ENCODE measurements at places on chromosomes 4 and X.

DNA sequence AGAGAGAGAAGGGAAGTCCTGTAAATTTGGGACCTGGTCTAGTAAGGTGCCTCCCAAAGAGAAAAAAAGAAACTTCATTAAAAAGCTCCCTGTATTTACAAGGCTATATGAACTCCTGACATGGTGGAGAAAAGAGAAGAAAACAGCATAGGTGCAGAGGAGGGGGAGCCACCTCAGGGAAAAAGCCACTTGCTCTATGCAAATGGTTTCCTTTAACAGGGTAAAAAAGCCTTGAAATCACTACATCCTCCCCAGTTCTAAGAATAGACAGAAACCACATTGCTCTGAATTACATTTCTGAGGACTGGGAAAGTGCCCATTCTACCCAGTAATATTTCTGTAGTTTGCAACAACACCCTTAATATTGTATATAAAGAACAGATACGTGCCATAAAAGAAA lies 165.5 kb downstream of the KLF8 start:
- no peak for DNase-seq

DNA sequence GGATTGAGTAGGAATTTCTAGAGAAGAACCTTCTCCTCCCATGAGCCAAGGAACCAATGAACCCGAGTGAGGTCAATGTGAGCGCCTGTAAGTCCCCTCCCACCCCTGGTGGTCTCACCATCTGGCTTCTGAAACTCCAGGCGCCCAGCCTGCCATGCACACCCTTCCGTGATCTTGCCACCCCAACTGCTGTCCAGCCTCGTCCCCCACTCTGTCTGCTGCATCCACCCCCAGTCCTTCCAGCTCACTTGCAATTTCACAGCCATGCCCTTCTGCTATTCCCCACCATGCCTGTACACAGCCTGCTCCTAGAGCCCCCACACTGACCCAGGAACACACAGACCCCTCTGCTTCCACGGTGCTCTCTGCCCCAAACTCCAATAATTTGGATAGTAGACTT lies 323.7 kb downstream of the STK32B start:
- DNase-seq: no peak

GRCh38 chrX:130523460-130524394 lies 121.9 kb downstream of the RBMX2 start:
- peak; percentile 1 for DNase-seq

DNA sequence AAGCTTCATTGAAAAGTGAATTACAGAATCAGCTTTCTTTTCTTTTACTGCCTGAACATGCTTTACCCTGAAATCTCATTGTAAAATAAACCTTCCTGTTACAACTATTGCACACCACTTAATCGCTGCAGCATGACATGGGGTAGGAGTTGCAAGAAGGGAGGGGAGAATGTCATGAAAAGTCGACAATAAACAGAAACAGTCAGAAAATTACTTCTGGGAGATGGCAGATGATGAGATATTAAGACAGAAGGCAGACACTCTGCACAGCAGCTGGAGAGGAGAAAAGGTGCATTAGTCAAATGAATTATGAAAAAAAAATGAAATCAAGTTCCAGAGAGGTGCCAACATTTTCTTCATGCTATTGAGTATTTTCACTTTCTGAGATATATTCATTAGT lies 287.7 kb downstream of the PCDH7 start:
- DNase-seq: no peak

DNA sequence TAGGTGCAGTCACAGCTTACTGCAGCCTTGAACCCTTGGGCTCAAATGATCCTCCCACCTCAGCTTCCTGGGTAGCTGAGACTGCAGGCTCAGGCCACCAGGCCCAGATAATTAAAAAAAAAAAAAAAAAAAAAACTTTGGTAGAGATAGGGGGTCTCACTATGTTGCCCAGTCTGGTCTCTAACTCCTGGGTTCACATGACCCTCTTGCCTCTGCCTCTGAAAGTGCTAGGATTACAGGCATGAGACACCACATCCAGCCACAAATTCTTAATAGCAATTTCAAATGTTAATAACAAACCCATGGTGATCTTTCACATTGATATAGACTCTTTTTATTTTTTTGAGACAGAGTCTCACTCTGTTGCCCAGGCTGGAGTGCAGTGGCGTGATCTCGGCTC lies 12.3 kb upstream of the FGF5 start:
- DNase-seq: no peak

DNA sequence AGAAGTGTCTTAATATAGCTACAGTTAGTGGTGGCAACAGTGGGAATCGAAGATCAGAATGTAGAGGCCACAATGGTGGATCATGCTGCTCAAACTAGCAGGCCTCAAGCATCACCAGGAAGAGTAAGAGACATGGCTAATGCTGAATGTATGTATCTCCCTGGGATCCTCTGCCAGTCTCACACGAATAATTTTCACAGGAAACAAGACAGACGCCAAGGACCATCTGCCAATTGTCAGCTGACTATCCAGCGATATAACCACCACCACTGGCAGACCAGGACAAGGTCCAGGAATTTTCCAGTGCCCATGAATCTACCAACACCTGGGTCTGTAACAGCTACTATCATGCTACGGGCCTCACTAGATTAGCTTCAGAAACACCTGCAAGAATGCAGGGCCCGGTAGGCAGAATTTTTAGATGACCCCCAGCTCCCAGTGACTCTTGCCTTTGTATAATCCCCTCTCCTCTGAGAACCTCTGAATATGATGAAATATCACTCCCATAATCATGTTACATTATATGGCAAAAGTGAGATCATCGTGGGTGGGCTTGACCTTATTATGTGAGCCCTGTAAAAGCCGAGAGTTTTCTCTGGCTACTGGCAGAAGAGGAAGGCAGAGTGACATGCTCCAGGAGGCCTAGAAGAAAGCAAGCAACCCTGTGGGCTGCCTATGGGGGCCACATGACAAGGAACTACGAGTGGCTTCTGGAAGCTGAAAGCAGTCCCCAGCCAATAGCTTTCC lies 429.8 kb downstream of the BCOR start:
- no peak for DNase-seq

GRCh38 chrX:72495046-72495445 lies 77.6 kb downstream of the HDAC8 start:
- peak; percentile 12 for DNase-seq

DNA sequence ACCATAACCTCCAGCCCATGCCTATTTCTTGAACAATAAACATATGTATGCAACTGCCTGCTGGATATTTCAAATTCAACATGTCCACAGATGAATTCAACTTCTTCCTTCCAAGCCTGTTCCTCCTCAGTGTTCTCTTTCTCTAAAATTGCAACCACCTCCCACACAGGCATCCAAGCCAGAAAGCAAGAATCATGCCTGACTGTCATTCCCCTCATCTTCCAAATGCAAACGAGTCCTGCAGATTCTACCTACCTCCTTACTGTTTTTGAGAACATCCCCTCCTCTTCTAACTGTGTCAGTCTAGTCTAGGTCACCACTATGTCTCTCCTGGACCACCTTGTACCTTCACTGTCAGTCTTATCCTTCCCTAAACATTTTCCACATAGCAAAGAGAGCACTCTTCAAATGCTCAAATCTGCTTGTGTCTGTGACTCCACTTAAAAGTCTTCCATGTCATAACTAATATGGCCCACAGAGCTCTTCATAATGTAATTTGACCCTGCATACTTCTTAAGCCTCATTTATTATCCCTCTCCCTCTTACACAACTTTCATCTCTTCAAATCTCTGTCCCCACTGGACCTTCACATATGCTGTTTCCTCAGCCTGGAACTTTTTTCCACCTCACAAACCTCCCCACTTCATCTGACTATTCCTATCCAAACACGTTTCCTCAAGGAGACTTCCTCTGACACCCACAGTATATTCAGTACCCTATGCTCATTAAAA lies 25.7 kb downstream of the MAPK10 start:
- peak; percentile 4 for DNase-seq

DNA sequence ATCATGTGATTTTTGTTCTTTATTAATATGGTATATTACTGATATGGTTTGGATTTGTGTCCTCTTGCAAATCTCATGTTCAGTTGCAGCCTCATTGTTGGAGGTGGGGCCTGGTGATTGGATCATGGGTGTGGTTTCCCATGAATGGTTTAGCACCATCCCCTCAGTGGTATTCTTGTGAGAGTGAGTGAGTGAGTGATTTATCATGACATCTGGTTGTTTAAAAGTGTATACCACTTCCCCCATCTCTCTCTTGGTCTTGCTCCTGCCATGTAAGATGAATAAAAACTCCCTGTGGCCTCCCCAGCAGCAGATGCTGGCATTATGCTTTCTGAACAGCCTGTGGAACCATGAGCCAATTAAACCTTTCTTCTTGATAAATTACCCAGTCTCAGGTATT lies 111.5 kb downstream of the TAB3 start:
- no peak for DNase-seq

GRCh38 chr4:128166982-128167381 lies 105.9 kb downstream of the LARP1B start:
- no peak for DNase-seq

GRCh38 chr4:14874990-14875389 lies 127.3 kb upstream of the CPEB2 start:
- no peak for DNase-seq

GRCh38 chr4:54539500-54540029 lies 118.2 kb upstream of the KIT start:
- DNase-seq: peak; percentile 37

GRCh38 chr4:134544303-134544770 lies 342.7 kb upstream of the PABPC4L start:
- DNase-seq: peak; percentile 3

- no peak for DNase-seq
Measured at GRCh38 chr4:118711052-118711451, 25.9 kb downstream of the METTL14 start.

DNA sequence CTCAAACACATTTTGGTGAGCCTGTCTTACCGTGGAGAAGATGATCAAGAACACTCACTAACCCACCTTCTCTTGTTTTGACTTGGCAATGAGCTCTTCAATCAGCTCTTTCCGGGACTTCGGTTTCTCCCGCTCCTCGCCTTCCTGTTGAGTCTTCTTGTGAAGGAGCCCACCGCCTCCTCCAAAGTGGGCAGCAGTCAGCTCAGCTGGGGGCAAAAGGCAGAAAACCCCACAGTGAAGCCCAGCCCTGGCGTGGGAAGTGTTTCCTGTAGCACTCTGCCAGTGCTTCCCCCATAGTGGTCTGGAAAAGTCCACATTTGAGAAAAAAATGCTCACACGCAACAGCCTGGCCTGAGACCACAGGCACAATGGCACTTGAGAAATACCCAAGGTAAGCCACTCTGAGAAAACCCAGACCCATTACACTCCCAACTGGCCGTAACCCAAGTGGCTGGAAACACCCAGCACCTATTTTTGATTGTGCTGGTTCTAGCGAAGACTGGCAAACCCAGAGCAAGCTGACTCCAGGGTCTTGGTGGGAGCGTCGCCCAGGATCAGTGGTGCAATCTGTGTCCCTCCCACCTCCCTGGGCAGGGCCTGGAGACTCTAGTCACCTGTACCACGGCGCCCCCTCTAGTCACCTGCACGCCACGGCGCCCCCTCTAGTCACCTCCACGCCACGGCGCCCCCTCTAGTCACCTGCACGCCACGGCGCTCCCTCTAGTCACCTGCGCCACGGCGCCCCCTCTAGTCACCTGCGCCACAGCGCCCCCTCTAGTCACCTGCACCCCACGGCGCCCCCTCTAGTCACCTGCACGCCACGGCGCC lies 8.6 kb downstream of the NOP14 start:
- DNase-seq: no peak

GRCh38 chr4:22483551-22483981 lies 32.3 kb downstream of the ADGRA3 start:
- peak; percentile 76 for DNase-seq

DNA sequence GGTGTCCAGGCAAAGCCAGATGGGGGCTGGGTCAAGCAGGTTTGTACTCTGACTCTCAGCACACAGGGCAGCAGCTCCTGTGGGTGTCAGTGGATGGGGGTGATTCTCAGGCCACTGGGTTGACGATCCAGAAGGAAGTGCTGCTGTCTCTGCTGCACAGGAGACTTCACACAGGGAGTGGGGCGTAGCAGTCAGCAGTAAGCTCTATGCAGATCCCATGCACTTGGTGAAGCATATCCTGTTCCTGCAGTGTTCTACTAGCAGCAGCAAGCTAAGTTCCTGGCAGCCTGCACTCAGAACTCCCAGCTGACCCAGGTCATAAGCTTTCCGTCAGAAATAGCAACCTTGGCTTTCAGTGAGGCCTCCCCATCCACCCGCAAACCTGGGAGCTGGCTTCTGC lies 117.6 kb upstream of the NDST3 start:
- DNase-seq: no peak
